ENCODE measurements at places on chromosomes 7 and 10. TPM values are rescaled to one million over a fixed set of nuclear protein-coding genes. Genes with fewer than 3 reads are reported as not detected.
A peak's percentile ranks its signal among the peaks of the same experiment; 100 is the strongest.

DNA sequence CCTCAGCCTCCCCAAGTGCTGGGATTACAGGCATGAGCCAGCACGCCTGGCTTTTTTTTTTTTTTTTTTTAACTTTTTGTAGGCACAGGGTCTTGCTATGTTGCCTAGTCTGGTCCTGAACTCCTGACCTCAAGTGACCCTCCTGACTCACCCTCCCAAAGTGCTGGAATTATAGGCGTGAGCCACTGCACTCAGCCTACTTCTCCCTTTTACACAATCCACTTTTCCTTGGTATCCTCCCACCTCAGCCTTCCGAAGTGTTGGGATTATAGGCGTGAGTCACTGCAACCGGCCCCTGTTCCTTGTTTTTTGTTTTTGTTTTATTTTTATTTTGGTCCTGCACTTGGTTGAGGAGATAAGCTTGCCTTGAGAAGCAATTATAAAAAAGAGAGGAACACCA, 75.9 kb upstream of the KMT2C start:
- DNase-seq, result no peak

Gene PCLO
- total RNA-seq, result 5.3 TPM

GRCh38 chr7:24052572-24053260, 231.3 kb upstream of the NPY start:
- DNase-seq, result no peak

GRCh38 chr10:93261089-93261488, 187.4 kb downstream of the CYP26A1 start:
- DNase-seq, result no peak

Gene RPEL1
- total RNA-seq, result not detected

GRCh38 chr10:109689785-109690184, 233.5 kb downstream of the XPNPEP1 start:
- no peak for DNase-seq

Gene PLXDC2
- 129 TPM for total RNA-seq

DNA sequence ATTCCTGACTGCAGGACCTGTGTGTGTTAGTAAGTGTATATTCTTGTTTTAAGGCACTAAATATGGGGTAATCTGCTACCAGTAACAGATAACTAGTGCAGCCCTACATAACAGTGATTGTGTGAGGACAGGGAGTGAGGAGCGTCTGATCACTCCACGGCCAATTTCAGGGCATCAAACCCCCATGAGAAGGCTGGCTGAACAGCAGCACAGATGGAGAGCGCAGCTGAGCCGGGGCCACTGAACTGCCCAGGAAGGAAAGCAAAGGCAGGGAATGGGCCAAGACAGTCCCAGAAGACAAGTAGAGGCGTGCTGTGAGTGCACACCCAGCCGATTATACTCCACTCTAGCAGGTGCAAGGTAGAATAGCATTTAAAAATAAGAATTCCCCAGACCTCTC, 157.1 kb upstream of the CHST15 start:
- no peak for DNase-seq

- peak; percentile 77 for DNase-seq
These were observed 89.9 kb downstream of the CDH23 start for GRCh38 chr10:71486484-71487114.

DNA sequence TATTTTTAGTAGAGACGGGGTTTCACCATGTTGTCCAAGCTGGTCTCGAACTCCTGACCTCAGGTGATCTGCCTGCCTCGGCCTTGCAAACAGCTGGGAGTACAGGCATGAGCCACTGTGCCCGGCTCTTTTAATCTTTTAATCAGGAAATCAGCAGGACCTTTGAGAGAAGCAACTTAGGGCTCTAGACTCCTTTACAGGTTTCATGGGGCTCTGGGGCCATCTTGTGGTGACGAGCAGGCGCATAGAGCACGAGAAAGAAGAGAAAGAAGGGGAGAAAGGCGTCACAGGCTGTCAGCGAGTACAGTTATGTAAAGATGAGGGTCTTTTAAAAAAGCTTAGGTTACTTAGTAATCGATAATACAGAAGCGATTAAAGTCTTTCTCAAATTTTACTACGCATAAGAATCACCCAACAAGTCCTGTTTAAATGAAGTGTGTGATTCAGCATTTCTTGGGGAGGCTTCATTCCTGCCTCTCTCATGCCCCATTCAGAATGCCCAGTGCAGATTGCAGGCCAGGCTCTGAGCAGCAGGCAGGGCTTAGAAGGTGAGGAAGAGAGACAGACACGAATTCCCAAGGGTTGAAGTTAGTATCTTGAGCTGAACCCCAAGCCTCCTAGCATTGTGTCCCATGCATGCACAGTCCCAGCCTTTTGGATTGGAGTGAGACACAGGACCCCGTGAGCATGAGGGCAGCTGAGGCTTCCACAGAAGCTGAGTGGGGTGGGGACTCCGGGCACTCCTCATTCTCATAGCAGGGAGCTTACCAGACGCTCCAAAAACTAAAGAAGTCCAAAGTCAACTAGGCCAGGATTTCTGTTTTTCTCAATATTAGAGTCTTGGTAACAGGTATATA, 23.6 kb upstream of the PFKP start:
- DNase-seq, result no peak

Gene PSMA2
- 55.1 TPM for total RNA-seq

DNA sequence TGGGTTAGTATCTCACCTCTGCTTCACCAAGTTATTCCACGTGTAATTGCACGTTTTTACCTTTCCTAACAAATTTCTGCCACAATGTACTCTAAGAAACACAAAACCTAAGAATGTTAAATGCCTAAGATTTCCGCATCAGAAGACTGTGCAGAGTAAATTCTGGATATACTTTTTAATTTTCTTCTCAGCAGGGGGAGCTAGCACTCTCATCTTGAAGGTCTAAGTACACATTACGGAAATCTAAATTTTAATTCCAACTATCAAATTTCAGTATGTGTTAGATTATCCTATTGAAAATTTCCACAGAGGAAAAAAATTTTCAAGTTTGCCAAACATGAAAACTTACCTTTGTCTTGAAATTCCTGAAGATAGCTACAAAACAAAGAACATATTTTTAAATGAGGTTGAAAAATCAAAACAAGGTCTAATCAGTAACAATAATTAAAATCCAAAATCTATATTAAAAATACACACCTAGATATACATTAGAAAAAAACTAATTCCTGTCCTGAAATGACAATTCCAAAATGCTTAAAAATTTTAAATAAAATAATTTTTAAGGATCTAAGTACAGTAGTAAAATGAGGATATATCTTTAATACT, 10.5 kb downstream of the SKAP2 start:
- DNase-seq, result no peak

DNA sequence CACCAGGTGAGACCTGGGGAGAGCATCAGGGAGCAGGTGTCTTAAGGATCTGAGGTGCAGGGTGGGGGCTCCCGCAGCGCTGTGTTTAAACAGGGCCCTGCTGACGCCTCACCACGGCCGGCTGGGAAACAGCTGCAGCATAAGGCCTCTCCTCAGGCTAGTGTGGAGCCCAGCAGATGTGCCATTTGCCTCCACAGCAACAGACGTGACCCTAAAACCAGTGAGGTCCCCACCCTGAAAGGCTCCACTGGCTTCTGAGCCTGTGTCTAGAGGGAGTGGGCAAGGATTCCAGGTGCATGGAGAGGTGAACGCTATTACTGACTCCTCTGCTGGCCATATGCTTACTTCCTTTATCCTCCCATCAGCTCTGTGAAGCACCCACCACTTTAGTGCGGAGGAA, 47.8 kb downstream of the SYPL1 start:
- no peak for DNase-seq
